ENCODE measurements at places on chromosomes 11 and 22.

GRCh38 chr11:45900916-45901617 lies 6.0 kb downstream of the FREY1 start:
- no peak for DNase-seq

DNA sequence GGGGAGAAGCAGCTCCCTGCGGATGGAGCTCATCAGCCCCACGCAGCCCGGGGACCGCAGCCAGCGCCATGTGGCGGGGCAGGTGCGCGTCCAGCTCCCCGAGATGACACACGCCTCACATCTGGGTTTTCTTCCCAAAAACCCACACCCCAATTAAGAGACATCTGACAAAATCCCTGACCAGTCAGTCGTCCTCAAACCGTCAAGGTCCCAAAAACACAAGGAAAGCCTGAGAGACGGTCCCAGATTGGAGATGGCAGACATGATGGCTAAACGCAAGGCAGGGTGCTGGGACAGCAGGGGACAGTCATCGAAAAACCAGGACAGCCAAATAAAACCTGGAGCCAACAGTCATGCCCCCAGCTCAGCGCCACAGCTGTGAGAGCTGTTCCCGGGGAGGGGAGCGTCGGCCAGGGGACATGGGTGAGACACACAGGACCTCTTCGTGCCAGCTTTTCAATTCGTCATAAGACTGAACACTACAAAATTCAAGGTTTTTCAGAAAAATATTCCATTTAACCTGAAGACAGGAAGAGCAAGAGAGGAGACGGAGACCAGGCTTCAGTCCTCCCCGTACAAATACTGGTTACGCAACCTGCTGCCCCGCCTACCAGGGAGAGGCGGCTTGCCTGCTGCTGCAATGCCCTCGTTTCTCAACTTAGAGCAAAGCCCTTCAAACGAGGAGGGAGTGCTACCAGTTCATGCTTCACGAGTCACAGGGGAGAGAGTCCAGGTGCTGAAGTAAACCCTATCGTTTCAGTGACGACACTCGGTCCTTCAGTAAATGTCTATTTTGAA lies 10.5 kb downstream of the TOLLIP start:
- peak; percentile 25 for DNase-seq

GRCh38 chr11:35177370-35177769 lies 38.4 kb downstream of the CD44 start:
- DNase-seq = no peak

DNA sequence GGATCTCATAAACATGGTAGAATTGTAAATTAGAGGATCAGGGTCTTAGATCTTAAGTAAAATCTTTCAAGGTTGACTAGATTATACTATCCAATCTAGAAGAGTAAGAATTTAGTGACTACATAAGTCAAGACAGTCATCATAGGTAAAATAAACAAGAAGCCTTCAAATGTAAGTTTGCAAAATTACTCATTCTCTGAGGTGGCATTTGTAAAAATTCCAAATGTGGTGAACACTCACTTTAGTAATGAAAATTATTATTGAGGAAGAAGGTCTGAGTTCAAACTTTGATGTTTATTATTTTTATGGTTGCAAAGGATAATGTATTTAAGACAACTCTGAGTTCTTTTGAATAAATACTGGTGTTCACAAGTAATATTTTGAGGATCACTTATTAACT lies 4.6 kb downstream of the HYLS1 start:
- DNase-seq = no peak

- no peak for DNase-seq
Observed at GRCh38 chr22:39309881-39310714, 9.3 kb downstream of the RPL3 start.

- DNase-seq = no peak
Observed at GRCh38 chr22:28911777-28912669, 28.7 kb downstream of the ZNRF3 start.

GRCh38 chr11:119433358-119433725 lies 10.4 kb upstream of the THY1 start:
- no peak for DNase-seq

DNA sequence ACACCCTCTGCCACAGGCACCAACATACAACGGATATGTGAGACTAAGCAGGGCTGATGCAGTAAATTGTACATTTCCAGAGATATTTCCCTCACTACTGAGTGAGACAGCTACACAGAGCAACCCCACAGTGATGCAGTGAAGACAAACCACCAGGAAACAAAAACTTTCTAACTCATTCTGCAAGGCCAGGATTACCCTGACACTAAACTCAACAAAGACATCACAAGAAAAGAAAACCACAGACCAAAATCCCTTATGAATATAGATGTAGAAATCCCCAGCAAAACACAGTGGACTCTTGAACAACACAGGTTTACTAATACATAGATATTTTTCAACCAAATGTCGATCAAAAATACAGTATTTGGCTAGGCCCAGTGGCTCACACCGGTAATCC lies 1.5 kb upstream of the SLC7A4 start:
- DNase-seq = no peak

- DNase-seq = no peak
Observed at GRCh38 chr11:44771252-44771734, 44.5 kb downstream of the TSPAN18 start.

DNA sequence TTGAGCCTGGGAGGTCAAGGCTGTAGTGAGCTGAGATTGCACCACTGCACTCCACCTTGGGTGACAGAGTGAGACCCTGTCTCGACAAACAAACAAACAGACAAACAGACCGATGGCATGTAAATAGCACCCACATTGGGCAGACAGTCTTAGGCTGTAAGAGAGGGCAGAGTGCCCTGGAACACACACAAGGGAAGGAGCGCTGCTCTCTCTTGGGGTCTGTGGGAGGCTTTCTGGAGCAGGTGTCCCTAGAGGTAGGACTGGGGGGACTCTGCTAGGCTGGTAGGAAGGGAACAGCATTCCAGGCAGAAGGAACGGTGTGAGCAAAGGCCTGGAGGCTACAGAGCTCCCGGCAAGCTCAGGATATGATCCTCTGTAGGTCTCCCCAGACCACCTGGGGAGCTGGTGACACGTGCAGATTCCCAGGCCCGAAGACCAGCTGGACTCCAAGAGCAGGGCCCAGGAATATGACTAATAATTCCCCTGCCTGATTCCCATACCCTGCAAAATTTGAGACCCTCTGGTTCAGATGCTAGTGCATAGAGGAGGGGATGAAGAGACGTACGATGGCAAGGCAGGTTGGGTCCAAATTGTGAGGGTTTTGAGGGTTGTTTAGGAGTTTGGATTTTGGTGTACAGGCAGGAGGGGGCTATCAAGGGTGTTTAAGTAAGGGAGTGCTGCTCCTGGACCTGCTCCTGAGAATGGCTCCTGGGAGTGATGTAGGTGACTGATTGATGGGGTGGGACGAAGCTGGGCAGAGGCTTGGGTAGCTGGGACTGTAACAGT lies 11.6 kb downstream of the SMIM38 start:
- no peak for DNase-seq

DNA sequence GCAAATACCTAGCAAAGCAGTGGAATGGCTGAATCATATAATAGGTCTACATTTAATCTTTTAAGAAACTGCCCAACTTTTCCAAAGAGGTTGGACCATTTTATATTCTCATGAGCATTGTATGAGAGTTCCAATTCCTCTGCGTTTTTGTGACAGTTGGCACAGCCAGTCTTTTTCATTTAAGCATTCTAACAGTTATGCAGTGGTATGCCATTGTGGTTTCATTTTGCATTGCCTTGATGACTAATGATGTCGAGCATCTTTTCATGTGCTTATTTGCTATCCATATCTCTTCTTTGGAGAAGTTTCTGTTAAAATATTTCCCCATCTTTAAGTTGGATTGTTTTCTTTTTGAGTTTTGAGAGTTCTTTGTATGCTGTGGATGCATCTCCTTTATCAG lies 38.7 kb downstream of the EIF3F start:
- DNase-seq = no peak

DNA sequence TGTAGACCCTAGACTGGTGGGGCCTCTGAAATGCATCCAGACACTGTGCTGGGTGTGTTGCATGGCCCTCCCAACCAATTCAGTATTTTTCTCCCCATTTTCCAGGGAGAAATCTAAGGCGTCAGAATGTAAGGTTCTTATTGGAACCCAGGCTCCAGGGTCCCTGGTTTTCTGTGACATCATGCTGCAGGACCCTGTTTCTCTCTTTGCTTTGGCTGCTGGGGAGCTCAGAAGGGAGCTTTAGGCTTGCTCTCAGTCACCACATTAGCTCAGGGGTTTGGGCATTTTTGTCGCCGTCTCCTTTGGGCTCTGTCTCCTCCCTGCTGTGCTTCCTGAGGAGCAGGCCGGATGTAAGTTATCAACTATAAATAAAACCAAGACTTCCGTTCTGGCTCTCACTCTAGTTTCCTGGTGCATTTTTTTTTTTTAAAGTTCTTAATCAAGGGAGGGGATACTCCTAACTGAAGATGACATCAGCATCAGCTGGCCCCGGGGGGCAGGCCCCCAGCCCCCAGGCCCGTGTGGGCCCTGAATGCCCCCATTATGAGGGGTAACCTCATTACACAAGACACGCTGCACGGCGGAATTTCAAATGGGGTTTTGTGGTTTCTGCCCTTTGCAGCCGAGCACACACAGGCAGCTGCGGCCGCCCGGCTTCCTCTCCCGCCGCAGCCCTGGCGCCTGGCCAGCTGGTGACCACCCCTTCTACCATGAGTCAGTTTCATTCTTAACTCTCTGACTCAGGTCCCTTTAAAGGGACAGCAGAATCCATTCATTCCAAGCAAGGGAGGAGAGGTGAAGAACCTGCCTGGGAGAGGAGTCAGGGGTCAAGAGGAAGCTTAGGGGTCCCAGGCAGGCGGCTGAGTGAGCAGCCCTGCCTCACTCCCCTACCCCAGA lies 3.2 kb downstream of the MYEOV start:
- DNase-seq = peak; percentile 94

DNA sequence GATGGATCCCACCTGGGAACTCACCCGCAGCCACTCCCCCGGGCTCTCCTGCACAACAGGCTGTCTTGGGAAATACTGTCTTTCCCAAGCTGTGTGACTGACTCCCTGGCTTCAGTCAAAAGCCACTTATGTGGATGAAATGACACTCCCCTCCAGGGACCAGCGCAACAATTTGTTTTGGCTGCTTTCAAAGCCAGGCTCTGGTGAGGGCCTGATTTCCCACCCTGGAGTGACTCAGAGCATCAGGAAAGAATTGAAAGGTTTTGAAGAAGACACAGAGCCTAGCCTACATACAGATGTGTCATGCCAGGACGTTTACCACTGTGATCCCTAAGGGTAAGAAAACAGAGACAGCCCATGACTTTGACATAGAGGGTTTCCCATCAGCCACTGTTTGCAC lies 550.5 kb downstream of the MIAT start:
- DNase-seq = no peak

- no peak for DNase-seq
Observed at GRCh38 chr11:29125606-29126005, 891.2 kb downstream of the KCNA4 start.

- DNase-seq = no peak
Observed at GRCh38 chr11:78688460-78688859, 113.8 kb upstream of the NARS2 start.

- no peak for DNase-seq
Observed at GRCh38 chr11:1853376-1854131, 670 bp downstream of the LSP1 start.

- no peak for DNase-seq
Observed at GRCh38 chr11:37973941-37974340, 1375.9 kb upstream of the RAG2 start.

DNA sequence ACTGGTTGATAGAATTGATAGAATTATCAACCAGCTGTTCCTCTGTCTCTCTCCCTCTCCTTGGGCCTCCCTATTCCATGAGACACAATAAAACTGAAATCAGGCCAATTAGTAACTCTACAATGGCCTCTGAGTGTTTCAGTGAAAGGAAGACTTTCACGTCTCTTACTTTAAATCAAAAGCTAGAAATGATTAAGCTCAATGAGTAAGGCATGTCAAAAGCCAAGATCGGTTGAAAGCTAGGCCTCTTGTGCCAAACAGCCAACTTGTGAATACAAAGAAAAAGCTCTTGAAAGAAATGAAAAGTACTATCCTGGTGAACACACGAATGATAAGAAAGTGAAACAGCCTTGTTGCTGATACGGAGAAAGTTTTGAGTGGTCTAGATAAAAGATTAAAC lies 16.6 kb downstream of the PIH1D2 start:
- DNase-seq = no peak

DNA sequence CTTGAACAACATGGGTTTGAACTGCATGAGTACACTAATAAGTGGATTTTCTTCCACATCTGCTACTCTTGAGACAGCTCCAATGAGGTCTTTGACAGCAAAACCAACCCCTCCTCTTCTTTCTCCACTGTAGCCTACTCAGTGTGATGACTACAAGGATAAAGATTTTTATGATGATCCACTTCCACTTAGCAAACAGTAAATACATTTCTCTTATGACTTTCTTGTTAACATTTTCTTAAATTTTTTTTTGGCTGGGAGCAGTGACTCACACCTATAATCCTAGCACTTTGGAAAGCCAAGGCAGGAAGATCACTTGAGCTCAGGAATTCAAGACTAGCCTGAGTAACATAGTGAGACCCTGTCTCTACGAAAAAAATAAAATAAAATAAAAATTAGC lies 9.9 kb upstream of the EIF4G2 start:
- no peak for DNase-seq

DNA sequence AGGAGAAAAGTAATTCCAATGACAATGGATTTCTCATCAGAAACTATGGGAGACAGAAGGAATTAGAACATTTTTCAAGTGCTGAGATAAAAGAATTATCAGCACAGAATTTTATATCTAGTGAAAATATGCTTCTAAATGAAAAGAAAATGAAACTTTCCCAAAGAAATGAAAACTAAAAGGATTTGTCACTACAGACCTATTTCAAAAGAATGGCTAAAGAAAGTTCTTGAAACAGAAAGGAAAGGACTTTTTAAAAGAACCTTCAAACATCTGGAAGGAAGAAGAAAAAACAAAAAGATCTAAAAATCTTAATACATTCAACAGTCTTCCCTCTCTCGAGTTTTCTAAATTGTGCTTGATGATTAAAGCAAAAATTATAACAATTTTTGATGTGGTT lies 255.4 kb downstream of the FAM76B start:
- no peak for DNase-seq

- no peak for DNase-seq
Observed at GRCh38 chr11:65204143-65204542, 22.4 kb downstream of the CAPN1 start.

DNA sequence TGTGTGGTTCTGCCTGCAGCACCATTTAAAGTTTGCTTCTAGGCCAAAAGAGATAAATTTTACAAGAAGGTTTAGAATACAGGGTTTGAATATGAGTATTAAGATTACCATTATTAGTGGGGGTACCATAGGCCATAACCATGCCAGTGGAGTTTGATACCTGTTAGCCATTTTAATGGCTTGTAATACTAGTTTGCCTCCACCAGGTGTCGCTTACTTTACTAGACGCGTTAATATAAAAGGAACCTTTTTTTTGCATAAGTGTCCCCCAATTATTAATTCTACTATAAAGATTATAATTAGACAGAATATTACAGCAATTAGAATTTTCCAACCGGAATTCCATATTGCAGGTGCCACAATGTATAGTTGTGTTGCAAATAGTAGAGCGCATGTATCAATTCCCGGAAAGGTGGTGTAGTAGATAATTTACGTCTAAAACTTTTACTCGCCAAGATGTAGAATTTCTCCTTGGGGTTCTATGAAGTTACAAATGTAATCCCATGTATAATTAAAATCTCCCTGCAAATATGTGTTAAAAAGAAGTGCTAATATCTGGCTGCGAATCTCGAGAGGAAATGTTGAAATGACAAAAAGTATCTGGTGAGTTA lies 16.1 kb downstream of the MS4A6E start:
- peak; percentile 9 for DNase-seq

- no peak for DNase-seq
Observed at GRCh38 chr11:86143087-86144030, 74.5 kb upstream of the PICALM start.
